ENCODE measurements at places on chromosomes 6 and 20.

GRCh38 chr6:99136488-99136887, 188.7 kb upstream of the FBXL4 start:
- no peak for DNase-seq

GRCh38 chr6:43983632-43984031, 143.6 kb downstream of the MRPL14 start:
- no peak for DNase-seq

- DNase-seq, result no peak
Measured at GRCh38 chr20:2108987-2109386, 7.4 kb downstream of the STK35 start.

DNA sequence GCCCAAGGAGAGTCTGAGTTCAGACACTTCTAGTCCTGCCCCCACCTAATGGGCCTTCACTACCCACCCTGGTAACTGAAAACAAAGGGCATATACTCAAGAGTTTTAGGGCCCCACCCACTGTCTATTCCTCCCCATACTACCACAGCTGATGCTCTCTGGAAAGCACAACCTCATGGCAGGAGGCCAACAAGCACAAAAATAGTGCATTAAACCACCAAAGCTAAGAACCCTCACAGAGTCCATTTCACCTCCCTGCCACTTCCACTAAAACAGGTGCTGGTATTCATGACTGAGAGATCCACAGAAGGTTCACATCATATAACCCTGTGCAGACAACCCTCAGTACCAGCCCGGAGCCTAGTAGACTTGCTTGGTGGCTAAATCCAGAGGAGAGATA, 132.1 kb upstream of the ADGRB3 start:
- DNase-seq, result no peak

- no peak for DNase-seq
Measured at GRCh38 chr20:62666736-62667529, 24.6 kb downstream of the SLCO4A1 start.

- DNase-seq, result no peak
Measured at GRCh38 chr6:144653885-144654505, 368.9 kb downstream of the UTRN start.

DNA sequence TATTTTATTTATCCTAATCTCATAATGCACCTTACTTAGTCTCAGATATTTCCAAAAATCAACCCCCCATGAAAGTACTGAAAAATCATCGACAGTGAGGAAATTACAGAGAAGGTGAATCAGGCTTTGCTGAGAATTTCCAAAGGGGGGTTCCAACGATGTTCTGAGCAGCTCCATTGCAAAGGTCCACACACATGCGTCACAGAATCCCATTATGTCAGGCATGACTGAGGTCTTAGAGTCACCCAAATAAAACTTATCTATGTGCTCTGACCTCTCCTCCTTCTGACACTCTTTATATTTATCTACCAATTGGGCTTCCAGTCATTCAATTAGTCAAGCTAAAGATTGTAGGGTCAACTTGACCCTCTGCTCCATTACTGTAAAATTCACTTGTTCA, 12.7 kb upstream of the LRRN4 start:
- no peak for DNase-seq

DNA sequence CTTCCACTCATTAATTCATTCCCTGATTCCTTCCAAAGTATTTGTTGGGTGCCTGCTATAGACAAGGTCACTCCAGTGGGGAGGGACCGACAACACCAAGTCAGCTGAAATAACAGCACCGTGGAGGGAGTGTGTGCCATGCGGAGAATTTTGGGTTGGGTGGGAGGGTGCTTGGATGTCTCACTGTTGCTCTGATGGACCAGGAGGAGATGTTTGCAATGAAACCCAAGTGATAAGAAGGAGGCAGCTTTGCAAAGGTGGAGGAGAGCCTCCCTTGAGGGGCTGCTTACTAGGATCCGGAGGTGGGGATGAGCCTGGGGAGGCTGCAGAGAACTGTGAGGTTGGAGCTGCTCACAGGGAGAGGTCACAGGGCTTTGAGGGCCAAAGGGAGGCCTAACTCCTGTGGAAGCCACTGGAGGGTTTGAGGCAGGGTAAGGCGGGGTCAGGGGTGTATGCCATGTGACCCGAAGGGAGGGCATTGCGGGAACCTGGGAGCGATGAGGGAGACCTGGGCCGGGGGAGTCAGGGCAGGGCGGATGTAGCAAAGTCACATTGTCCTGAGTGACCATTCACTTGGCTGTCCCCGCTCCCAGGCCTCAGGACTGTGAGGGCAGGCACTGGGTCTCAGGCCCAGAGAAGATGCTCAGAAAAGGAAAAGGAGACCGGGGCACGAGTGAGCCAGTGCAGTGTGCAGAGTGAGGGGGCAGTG, 124.5 kb downstream of the PHACTR3 start:
- no peak for DNase-seq

- DNase-seq, result no peak
Measured at GRCh38 chr6:56714273-56714672, 71.6 kb upstream of the DST start.

- no peak for DNase-seq
Measured at GRCh38 chr20:49186535-49187329, 1.4 kb downstream of the STAU1 start.
